ENCODE measurements at places on chromosomes 1 and 21. TPM values are rescaled to one million over a fixed set of nuclear protein-coding genes. Genes with fewer than 3 reads are reported as not detected.

DNA sequence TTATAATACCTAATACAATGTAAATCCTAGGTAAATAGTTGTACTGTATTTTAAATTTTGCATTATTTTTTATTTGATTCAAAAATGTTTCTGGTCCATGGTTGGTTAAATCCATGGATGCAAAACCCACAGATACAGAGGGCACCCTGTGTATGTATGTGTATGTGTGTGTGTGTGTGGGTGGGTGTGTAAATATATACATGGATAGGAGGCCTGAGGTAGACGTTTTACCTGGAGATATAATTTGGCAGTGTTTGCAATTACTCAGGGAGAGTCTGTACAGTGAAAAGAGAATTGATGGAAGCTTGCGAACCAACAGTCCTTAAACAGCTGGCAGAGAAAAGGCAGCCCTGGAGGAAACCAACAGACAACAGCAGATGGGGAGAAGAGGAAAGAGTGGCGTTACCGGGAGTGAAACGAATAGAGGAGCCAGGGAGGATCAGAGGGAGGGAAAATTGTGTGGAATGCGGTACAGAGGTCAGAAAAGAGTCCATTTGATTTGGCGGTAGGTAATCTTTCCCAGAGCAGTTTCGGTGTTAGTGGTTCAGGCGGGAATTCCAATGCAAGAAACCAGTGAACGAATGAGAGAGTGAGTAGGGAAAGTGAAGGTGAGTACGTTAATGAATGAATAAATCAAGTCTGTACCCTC is 47.9 kb upstream of the NBL1 start:
- no peak for DNase-seq

GRCh38 chr1:196178083-196178635 is 430.1 kb downstream of the KCNT2 start:
- DNase-seq: no peak

- no peak for DNase-seq
Observed at GRCh38 chr1:41245659-41246058, 3.6 kb upstream of the SCMH1 start.

- DNase-seq: no peak
Observed at GRCh38 chr1:179545321-179545720, 30.4 kb downstream of the NPHS2 start.

DNA sequence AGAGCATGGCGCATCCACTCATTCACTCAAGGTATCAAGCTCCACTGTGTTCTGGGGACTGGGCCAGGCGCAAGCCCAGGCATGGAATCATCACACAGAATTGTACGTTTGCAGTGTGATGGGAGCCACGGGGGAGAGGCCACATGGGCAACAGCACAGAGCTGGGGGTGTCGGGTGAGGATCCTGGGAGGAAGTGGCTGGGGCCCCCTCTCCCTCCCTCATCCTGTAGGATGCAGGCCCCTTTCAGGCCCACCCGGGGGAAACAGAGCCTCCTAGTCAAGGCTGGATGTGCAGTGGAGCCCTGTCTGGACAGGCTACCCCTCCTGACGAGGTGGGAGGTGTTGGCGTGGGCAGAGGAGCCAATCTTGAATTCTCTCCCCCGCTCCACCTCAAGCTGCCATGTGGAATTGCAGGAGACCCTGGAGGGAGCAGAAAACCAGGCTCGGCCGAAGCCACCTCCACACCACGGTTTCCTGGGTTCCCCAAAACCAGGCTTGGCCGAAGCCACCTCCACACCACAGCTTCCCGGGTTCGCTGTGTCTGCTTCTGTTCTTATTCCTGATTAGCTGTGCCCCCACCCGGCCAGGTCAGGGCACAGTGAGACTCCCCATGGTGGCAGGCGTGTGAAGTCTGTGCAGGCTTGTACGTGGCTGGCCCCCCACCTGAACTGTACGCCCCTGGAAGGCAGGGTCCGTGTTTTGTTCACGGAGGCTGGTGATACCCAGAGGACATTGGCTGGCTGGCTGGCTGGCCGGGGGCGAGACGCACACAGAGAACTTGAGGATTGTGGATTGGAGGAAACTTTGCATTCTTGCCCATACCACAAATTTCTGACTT is 4.2 kb upstream of the C1orf174 start:
- no peak for DNase-seq

Gene PSMD4
- total RNA-seq: 142 TPM

DNA sequence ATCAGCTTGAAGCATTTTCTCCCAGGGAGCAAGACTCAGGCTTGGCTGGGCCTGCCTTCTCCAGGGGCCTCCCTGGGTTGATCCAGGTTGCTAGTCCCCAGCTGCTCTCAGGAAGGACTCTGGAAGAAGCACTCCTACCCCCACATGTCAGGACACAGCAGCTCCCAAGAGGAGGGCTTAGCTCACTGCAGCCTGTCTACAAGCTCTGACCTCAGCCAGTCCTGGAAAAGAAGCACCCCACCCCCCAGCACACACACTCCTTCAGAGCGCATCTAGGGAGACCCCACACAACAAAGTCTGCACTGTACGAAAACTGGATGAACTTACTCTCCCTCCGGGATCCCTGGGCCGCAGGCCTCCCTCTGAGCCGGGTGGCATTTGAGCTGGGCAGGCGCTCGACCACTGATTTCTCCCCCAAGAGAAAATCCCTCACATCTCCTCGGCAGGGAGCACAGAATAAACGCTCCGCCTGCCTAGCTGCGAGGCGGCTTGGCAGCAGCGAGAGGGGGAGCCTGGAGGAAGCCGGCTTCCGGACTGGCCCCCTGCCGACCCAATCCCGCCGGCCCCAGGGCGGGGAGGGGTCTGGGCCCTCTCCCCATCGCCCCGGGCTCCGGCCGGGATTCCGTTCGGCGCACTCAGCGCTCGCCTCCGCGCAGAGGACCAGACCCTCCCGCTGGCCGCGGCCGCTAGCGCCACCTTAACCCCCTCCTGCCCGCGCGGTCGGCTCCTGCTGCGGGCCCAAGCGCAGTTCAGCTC is at the start of gene KCNA2:
KCNA2 (minus strand) TSS at position 458 of the 756 bp plus-strand sequence. CDS start 1,576 bp downstream, outside the sequence.
- DNase-seq: no peak

Gene CALML6
- 2.0 TPM for total RNA-seq

- no peak for DNase-seq
Observed at GRCh38 chr1:203250911-203251310, 21.4 kb upstream of the CHIT1 start.

DNA sequence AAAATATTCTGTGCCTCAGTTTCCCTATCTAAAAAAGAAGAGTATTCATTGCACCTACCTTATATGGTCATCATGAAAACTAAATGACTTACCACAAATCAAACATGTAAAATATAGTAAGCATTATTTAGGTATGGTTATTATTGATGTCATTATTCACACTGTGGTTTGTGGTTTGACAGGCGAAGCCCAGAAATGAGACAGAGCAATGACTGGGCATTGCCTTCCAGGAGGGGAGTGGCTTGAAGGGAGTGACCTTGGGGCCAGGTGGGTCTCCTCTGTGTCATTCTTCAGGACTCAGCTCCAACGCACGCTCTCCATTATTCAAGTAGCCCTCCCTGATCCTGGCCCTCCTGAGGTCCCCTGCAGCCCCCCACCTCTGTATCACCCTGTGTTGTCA is 133.7 kb downstream of the DMRTA2 start:
- DNase-seq: no peak

- DNase-seq: no peak
Observed at GRCh38 chr21:18832950-18833349, 429.4 kb upstream of the TMPRSS15 start.

Gene DYNLT5
- total RNA-seq: not detected

DNA sequence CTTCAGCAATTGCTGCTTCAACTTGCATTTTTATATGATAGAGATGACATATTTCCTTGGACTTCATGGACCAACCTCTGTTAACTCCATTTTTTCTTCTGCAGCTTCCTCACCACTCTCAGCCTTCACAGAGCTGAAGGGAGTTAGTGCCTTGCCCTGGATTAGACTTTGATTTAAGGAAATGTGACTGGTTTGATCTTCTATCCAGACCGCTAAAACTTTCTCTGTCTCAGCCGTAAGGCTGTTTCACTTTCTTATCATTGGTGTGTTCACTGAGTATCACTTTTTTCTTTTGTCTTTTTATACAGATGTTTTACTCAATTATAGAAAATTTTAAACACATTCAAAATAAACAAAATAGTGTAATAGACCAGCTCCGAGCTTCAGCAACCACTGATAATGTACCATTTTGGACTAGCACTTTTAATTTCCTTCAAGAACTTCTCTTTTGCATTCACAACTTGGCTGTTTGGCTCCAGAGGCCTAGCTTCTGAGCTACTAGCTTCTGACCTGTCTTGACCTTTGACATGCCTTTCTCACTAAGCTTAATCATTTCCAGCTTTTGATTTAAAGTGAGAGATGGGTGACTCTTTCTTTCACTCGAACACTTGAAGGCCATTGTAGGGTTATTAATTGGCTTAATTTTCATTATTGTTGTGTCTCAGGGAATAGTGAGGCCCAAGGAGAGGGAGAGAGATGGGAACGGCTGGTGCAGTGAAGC is 9.3 kb downstream of the NEK7 start:
- no peak for DNase-seq

All from B cell (primary cell).